ENCODE measurements at places on chromosomes 1 and 21. TPM values are rescaled to one million over a fixed set of nuclear protein-coding genes. Genes with fewer than 3 reads are reported as not detected.

The AGPAT3 gene
- total RNA-seq = 120 TPM

DNA sequence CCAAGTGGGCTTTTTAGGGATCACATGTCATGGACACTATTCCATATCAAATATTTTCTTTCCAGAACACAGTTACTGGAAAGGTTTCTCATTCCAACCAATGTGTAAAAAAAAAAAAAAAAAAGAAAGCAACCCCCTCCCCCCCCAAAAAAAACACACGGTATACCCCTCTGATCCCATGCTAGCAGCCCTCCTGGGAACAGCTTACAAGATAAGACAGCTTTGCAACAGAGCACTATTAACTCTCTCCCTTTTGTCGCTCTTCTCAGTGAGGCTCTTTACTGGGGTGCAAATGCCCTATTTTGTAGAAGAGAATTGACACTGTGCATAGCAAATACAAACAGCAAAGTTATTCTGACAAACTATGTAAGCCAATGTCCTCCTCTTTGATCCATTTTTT lies 161.2 kb downstream of the NTMT2 start:
- no peak for DNase-seq
- H3K27me3 ChIP-seq = no peaks in the 10 kb centered on the region
- peaks cover 10% of the 10 kb centered on the region for H3K4me1 ChIP-seq
- H3K36me3 ChIP-seq = no peaks in the 10 kb centered on the region
- no peak overlapping the region for H3K27ac ChIP-seq

- H3K4me1 ChIP-seq = peaks cover 17% of the 10 kb centered on the region
- no peak overlapping the region for H3K4me3 ChIP-seq
These were observed 8.3 kb upstream of the CFAP45 start for GRCh38 chr1:159908031-159908940.

The NR5A2 gene
- 8.5 TPM for total RNA-seq

The TFF1 gene
- total RNA-seq = 0.83 TPM

GRCh38 chr1:212257157-212257556 lies 28.1 kb upstream of the PPP2R5A start:
- H3K27me3 ChIP-seq = no peaks in the 10 kb centered on the region
- no peaks in the 10 kb centered on the region for H3K36me3 ChIP-seq
- H3K27ac ChIP-seq = no peak overlapping the region
- no peak overlapping the region for H3K4me3 ChIP-seq
- no peaks in the 10 kb centered on the region for H3K4me1 ChIP-seq

DNA sequence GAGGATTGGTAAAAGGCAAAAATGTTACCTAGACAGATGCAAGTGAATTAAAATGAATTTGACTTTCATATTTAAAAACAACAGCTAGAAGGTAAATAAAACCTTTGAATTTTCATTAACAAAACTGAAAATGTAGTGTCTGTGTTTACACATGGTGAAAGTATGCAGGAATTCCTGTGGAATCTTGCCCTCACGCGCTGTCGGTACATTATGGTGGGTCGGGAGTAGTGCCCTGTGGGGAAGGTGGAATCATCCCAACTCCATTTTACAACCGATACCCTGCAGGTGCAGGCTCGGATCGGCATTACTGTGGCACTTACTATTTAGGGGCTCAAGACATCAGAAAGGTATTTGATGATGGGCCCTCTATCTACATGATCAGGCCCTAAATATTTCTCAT lies 197.2 kb upstream of the MAP1LC3C start:
- no peak overlapping the region for H3K4me3 ChIP-seq
- no peaks in the 10 kb centered on the region for H3K27me3 ChIP-seq
- no peak for DNase-seq
- H3K36me3 ChIP-seq = no peaks in the 10 kb centered on the region

All from lung (tissue), 17 donors.